ENCODE measurements at places on chromosomes 5 and 9.
A peak's percentile ranks its signal among the peaks of the same experiment; 100 is the strongest.

DNA sequence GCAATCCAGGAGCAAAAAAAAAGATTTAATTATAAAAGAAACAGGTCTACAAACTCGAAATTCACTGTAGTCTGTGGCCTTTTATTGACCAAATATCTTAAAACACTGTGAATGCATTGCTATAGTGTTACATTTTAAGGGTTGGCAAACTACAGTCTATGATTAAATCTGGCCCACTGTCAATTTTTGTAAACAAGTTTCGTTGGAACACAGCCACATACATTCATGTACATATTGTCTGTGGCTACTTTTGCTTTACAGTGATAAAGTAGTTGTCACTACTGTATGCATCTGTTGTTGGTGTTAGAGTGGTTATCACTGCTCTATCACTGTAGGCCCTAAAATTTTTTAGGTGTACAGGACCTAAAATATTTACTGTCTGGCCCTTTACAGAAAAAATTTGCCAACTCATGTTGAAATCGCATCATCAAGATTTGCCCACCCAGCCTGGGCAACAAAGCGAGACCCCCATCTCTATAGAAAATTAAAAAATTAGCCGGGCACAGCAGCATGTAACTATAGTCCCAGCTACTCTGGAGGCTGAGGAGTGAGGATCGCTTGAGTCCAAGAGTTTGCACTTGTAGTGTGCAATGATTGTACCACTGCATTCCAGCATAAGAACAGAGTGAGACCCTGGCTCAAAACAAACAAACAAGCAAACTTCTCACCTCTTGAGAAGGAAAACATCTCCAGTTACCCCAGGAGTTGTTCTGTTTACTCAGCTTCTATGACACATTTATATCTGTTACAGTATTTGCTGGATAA is 89.0 kb downstream of the ERBIN start:
- DNase-seq: no peak

- DNase-seq: no peak
Measured at GRCh38 chr9:72583370-72583769, 62.0 kb downstream of the TMC1 start.

GRCh38 chr5:122426301-122426700 is 114.3 kb downstream of the SNCAIP start:
- no peak for DNase-seq

DNA sequence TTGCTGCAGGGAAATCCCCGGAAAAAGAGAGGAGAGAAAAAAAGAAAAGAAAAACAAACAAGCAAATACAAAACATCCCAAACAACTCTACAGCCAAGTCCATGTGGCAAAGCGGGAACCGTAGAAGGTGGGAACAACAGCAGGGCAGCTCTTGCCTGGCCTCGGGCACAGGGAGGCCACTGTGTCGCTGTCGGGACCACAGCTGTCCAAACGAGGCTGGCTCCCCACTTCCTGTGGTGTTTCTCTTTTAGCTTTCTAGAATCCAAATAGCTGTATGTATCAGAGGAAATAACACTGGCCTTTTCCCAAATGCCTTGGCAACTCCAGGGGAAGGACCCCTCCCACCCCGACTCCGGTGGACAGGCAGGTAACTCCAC is 41.6 kb upstream of the EQTN start:
- no peak for DNase-seq

DNA sequence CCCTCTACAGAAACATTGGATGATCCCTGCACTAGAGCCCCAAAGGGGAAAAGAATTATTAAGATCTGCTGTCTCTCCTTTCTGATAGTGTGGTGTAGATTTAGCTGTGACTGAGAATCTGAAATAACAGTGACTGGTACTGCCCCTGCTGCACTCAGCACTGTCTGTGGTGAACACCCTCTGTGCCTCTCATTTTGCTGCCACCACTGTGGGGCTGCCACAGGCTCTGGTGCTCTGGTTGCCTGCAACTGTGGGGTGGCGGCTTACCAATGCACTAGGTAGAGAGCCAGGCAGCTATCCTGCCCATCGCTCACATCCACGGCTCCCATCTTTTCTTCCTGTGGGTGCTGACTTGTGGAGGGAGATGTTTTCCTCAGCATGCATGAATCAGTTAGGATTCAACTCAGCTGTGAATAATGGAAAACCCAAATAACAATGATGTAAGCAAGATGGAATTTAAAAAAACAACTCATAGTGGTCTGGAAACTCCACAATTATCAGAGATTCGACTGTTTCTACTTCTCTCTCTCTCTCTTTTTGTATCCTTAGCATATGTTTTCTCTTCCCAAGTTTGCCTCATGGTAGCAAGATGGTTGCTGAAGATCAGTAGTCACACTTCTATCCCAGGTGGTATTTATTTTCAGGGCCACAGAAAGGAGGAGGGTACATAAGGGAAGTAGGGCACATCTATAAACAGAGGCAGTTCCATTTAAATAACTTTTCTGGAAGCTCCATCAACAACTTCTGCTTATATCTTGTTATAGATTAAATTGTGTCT is 99.8 kb upstream of the DAP start:
- no peak for DNase-seq

DNA sequence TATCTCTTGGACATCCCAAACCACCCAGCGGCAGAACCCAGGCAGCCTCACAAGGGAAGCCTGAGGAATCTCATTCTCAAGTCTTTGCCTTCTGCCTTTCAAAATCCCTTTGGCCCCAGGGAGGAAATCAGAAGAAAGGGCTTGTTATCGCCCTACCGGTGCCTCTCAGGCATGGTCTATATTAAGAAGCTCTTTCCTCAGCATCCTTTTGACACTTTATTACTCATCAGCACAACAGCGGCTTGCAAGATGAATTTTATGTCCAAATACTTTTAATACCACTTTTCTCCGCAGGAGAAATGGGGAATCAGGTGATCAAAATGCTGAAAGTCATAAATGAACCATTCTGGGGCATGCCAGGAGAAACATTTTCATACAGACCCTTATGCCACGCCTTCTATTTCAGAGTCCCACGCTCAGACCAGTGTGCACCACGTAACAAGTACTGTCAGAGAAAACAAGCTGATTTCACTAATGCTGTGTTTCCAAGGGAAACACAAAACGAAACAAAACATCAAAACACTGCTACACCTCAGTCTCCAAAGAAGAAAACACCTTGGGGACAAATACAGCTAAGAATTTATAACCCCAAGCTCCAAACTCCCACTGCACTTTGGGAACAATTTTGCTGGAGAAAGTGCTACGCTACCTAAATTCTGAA is 30.0 kb downstream of the RAPGEF1 start:
- peak; percentile 69 for DNase-seq

- DNase-seq: no peak
Measured at GRCh38 chr5:72760259-72760658, 56.2 kb upstream of the TNPO1 start.

DNA sequence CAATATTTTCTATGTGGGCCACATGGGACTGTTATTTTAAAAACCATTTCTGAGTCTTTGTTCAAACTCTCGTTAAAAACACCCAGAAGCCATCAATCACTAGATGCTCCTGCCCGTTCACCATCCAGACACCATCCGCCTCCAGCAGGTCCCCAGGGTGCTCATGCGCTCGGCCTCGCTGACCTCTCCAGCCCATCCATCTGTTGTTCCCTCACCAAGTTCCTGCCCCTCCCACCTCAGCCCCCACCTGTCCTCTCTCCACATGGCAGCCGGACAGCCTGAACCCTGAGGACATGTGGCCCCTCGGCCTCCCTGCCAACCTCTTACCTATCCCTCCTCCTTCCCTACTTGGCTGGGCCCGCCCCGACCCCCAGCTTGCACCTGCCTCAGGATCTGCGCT is 31.6 kb downstream of the NSUN2 start:
- DNase-seq: no peak

DNA sequence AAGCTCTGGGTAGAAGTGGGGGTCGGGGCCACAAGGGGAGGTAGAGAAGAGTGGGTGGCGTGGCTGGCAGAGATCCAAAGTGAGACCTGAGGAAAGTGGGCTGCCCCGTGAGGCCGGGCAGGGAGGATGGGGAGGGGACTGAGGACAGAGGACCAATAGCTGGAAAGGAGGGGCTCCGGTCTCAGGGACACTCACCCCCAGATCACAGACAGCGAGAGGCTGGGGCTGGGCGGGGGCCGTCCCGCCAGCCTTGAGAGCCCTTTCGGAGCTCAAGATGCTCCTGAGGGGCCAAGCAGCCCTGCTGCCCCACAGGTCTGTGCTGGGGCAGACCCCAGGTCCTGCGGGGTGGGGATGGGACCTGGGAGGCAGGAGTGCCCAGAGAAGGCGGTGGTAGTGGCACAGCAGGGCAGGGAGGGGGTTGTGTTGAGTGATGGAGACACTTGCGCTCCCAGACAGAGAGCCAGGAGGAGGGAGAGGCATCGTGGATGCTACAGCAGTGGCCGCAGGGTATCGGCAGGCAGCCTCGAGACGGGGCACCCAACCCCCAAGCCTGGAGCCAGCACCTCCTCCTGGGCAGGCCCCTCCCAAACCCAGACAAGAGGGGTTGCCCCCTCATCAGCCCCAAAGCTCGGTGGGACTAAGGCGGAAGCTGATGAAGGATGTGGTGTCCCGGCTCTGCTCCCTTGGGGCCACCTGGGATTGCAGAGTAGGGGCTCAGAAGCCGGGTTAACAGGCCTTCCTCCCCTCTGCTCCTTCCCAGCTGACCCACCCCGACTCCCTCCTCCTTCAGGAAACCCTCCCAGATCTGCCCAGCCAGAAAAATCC is 3.4 kb downstream of the SARDH start:
- no peak for DNase-seq

DNA sequence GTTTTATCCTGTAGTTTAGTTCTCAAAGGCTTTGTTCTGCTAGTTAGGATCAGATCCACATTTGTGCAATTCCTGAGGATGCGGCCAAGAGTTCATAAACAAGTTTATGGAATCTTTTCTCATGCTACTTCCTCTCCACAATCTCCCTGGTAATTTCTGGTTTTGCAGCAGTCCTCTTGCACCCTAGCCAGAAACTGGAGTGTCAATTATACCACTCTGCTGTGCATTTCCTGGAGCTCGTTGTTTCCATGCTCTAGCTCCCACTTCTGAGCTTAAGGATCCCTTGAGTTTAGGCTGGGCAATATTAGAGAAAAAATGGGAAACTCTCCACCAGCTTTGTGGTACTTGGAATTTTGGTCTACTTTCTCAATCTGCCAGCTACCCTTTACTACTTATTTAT is 474.7 kb downstream of the DIRAS2 start:
- no peak for DNase-seq

Measured in GM20000 (cell line).